SK-N-SH treated with all-trans-retinoic acid at 6 μM for 48 hours (cell line): ENCODE measurements at places on chromosomes 5 and 9.
A peak's percentile ranks its signal among the peaks of the same experiment; 100 is the strongest.

DNA sequence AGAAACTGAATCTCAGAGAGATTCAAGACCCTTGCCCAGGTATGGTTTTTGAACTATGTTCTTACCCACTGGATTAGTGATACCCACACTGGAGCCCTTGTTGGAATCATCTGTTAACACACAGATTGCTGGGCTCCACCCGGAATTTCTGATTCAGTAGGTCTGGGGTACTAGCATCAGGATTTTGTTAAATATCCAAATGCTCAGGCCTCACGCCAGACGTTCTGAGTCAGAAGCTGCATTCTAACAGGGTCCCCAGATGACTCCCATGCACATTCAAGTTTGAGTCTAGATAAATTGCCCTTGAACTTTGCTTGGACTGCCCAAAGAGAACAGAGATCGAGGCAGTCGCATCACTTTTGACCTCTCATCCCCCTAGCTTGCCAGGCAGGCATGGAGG is 182.0 kb upstream of the WWC1 start:
- ATAC-seq = no peak

DNA sequence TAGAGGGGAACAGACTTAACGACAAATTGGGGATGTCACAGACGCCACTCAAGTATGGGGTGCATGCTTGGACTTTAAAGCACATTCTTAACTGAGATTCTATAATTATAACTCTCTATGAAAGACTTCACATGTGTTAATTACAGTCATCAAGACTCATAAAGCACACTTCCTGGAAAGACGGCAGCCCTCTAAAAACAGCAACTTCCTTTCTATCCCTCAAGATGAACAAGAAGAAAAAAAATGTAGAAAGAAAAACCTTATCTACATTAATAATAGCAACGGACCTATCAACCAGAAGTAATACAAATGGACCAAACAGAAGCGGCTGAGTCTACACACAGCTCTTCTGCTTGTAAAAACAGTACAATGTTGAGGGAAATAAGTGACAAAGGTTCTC is 21.2 kb downstream of the GNAQ start:
- ATAC-seq = no peak

GRCh38 chr5:56143373-56143714 is 89.8 kb downstream of the ANKRD55 start:
- ATAC-seq = no peak

DNA sequence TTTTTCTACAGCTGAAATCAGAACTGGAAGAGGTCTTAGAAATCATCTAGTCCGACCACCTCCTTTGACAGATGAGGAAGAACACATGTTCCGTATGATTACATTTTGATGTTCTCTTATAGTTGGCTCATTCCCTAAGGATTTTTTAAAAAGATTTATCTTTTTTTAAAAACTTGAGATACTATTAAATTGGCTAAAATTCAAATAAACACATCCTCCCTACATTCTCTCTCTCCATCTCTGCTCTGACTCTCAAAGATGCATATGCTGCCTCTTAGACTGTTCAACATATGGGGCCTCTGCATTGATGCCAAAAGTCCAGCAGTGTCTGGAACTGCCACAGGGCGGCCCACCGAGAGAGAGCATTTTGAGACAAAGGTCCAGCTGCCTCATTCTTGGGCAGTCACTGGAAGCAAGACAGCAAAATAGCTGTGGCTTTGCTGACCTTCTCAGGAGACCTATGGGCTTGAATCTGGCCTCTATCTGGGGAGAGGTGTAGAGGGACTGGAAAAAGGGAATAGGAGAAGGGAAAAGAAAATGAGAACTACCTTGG is 12.8 kb upstream of the TSSK1B start:
- ATAC-seq = peak; percentile 77

DNA sequence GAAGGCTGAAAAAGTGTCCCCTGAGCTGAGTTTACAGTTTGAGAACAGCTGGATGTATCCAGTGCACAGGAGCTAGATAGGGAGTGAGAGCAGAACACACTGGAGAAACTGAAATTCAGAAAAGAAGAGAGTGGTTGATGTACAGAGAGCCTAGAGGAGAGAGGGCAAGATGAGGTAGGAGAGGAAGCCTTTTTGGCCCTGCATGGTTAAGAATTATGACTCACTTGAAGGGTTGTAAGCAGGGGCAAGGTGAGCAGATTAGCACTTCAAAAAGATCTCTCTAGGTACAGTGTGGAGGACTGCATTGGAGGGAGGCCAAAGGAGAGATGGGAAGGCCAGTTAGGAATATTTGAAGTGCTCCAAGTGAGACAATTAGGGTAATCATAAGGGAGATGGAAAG is 25.2 kb downstream of the MCC start:
- ATAC-seq = no peak

DNA sequence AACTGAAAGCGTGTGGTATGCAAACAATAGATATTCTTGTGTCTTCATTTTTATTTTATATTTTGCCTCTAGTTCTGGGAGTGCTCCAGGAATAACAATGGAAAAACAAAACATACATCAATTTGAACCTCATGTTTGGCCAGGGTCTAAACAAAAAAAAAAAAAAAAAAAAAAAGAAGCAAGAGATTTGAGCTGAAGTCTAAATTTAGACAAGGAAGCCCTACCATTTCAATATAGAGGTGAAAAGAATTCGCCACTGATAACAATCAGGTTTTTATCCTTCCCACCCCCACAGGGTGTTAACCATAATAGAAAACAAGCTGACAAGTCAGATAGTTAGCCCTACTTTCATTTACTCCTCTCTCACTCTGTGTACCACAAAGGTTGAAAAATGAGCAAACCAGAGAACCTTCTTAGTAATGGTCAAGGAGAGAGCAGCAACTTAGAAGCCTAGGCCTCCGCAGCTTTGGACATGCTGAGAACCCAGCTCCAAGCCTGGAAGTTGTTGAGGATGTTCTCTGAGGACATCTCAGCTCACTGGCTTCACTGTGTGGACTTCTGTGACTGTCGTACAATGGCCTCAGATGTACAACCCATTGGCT is 118.2 kb upstream of the HMHB1 start:
- ATAC-seq = no peak

- no peak for ATAC-seq
These were observed 25.7 kb upstream of the ENTREP1 start for GRCh38 chr9:69299315-69299714.

- ATAC-seq = no peak
These were observed 35.3 kb downstream of the C5orf15 start for GRCh38 chr5:133933169-133933509.

GRCh38 chr5:113102121-113102531 is 125.5 kb downstream of the DCP2 start:
- no peak for ATAC-seq

GRCh38 chr9:118609355-118610044 is 759.7 kb downstream of the BRINP1 start:
- ATAC-seq = no peak

- no peak for ATAC-seq
These were observed 391.2 kb upstream of the SGCD start for GRCh38 chr5:155935723-155936122.

DNA sequence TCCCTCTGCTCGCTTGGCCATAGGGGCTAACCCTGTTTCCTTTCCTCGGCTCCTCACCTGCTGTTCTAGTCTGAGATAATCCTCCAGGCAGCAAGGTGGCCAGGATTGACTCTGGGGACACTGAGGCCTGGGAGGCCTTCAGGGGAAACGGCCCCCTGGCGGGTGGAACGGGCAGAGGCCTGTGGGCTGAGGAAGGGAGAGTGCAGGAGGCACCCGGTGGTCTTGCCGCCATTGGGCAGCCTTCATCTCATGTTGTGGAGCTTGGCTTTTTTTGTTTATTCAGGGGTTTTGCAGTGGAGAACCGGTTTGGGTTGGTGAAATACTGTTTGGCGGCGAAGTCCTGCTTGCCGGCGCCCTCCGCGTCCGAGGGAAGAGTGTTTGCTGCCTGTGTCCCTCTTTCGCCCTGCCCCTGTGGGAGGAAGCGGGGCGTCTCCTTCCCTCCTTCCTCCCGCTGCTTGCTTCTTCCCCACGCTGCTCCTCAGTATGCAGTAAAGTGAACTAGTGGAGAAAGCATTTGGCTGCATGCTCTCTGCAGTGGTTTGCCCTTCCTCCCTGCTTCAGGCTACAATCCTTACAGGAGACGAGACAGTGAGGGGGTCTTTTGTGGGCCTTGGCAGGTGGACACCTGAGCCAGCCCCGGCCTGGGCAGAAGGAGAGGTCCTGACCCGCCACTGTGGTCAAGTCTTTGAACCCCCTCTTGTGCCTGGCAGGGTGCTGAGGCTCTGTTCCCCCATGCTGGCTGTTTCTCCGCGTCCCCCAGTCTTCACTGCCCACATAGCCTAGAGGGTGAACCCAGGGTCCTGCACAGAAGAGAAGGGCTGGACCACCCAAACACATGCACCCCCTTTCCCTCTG is 30.8 kb upstream of the PRDM12 start:
- ATAC-seq = no peak

GRCh38 chr9:33221568-33221884 is 18.4 kb upstream of the SPINK4 start:
- no peak for ATAC-seq

- ATAC-seq = peak; percentile 73
These were observed 246.7 kb downstream of the GAS1 start for GRCh38 chr9:86700629-86701028.

GRCh38 chr5:98314292-98314691 is 459.2 kb upstream of the RGMB start:
- peak; percentile 62 for ATAC-seq

DNA sequence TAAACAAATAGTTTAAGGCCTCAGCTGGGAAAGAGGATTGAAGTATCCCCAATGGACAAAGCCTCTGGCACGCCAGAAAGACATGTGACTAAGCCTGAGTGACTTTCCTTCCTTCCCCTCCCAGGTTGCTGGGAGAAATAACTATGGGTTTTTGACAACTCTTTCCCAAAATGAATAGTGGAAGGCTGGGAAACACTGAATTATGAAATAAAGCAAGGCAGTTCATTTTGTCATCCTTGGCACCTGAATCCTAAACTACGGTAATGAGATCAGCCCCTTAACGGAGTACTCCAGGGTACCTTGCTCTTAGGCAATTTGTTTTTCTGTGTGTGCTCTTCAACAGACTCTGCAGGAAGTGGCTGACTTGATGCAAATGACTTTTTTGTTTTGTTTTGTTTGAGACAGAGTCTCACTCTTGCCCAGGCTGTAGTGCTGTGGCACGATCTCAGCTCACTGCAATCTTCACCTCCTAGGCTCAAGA is 75.2 kb downstream of the LMNB1 start:
- ATAC-seq = no peak

DNA sequence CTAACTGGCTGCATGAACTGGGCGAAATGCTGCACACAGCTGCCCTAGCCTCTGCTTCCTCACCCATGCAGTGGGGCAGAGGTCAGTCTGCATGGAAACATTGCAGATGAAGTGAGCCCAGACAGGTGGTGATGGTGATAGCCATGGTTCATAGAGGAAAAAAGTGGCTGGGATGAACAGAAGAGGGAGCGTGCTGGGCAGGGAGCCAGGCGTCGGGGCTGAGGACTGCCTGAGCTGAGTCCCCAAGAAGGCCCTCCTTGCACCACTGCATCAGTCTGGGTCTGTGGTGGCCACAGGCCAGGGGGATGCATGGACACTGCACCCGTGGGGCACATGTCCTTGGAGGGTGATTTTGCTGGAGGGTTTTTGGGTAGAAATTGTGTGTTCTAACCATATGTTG is 80.5 kb downstream of the AMBP start:
- ATAC-seq = no peak

DNA sequence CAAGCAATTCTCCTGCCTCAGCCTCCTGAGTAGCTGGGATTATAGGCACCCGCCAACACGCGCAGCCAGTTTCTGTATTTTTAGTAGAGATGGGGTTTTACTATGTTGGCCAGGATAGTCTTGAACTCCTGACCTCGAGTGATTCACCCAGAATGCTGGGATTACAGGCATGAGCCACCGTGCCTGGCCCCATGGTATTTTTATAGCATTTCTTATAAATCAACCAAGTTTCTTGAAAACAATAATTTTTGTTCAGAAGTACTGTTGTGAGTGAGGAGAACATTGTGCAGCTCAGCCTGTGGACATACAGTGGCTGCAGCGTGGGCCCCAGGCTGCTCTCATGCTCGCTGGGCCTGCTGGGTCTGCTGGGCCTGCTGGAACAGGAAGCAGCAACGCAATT is 45.3 kb downstream of the MAP1B start:
- ATAC-seq = no peak

DNA sequence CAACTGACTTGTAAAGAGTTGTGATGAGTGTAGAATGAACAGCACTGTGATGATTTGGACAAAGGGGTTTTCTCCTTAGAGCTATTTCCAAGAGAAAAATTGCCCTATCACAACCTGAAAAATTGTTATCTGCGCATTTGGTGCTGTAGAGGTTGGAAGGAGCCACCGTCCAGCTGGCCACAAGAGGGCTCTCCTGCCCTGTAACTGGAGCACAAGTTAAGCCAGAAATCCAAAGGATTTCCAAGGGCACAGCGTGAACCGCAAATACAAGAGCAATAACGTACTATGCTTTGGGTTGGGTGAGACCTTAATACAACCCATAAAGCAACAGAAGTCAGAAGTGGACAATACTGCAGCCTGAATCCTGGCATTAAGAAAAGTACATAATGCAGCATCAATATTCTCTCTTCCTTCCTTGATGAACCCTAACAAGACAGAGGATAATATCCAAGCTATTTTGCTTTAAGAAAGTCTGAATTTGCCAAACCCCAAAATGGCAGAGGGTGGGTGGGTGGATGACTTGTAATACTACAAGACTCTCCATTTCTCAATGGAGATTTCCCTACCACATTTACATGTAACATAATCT is 56.8 kb upstream of the SMIM32 start:
- peak; percentile 99 for ATAC-seq

DNA sequence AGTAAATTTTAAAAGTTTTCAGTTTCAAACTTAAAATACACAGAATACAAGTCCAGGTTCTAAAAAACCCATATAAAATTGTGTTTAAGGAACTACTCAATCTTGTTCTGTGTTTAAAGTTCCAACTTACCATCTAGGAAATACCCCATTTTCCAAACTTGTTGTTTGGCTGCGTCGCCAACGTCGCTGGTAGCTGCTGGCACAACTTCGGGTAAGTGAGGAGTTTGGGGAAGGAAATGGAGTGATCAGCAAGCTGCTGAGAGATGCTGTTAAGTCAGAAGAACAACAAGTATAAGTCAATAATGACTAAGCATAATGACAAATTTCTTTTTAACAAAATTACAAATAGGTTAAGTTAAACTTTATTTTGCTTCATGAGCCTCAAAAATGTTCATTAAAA is 71.3 kb upstream of the RAPGEF6 start:
- no peak for ATAC-seq

DNA sequence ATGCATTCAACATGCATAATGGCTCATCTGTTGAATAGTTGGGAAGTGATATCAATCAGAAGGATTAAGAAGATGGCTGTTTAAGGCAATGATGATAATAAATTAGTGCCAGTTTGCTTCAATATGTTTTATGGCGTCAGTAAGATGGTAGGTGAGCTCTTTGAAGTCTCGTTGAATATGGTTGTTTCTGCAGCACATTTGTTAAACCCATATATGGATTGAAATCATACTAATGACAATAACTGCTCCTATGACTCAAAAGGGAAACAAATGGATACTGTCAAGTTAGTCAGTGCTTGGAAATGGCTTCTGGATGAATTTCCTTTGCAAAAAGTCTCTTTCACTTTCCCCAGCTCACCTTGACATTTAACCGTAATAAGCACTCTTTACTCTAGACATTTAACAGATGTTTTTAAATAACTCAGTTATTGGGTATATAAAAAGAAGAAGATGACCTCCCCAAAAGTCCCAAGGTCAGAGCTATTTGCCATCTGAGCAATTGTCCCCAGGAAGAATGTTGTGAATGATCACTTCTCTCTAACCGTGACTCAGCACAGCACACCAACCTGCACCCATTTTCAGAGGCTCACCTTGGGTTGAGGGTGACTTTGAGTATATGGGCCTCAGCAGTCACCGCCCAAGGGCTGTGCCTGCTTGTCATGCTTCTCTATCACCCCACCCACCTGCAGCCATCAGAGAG is 133.4 kb downstream of the GRIA1 start:
- ATAC-seq = peak; percentile 26

GRCh38 chr9:117938086-117938485 is 233.9 kb downstream of the TLR4 start:
- ATAC-seq = no peak
